ENCODE measurements at places on chromosomes 4 and X. TPM values are rescaled to one million over a fixed set of nuclear protein-coding genes. Genes with fewer than 3 reads are reported as not detected.

Gene PRR32
- total RNA-seq: not detected

Gene CSAG1
- not detected for total RNA-seq

Gene SGMS2
- 19.0 TPM for total RNA-seq

Gene BST1
- total RNA-seq: 17.8 TPM

Gene ADH1A
- total RNA-seq: not detected

Gene PDZD4
- 2.9 TPM for total RNA-seq

Measured in A549 treated with Hydrocortisone at 1 μM for 4 hours (cell line).